Activated CD8-positive, alpha-beta memory T cell treated with anti-CD3 and anti-CD28 coated beads, Interleukin-2, amount 10 ng/mL, durations not matched to agents 7 days and 5 days (primary cell): ENCODE measurements at places on chromosomes 3 and 15.

- DNase-seq: no peak
These were observed 11.0 kb downstream of the NDUFB5 start for GRCh38 chr3:179615458-179616173.

DNA sequence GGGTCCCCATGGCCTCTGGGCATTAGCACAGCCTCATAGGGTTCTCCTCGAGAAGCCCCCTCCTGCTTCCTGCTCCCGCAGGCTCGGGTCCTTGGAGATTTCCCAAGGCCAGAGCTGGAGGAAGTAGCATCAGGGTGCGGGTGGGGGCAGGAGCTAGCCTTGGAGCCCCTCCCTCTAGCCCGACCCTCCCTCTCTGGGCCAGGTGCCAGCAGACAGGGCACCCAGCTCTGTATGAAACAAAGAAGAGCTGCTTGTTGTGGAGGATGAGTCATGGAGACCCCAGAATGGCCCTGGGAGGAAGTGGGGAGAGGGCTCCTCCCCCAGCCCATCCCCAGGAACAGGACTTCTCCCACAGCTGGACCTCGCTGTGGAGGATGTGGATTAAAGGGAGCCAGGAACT is 29.2 kb downstream of the EPHB3 start:
- DNase-seq: no peak

DNA sequence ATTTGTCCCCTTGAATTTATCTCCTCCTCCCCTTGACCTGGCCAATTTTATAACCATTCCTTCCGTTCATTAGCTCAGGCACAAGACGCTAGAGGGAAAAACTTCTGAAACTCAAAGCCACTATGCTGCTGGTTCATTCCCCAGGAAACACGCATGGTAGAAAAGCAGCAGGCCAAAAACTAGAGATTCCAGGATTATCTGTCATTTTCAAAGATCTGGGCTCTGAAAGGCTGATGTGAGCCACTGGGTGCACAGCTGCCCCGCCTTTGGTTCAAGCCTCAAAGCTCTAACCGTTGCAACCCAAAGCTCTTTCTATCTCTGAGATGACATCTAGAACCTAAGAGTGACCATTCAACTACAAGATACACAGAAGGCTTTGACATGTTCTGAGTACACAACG is 6.1 kb downstream of the ANP32A start:
- no peak for DNase-seq

- no peak for DNase-seq
These were observed 3.9 kb downstream of the LXN start for GRCh38 chr3:158668506-158668905.

DNA sequence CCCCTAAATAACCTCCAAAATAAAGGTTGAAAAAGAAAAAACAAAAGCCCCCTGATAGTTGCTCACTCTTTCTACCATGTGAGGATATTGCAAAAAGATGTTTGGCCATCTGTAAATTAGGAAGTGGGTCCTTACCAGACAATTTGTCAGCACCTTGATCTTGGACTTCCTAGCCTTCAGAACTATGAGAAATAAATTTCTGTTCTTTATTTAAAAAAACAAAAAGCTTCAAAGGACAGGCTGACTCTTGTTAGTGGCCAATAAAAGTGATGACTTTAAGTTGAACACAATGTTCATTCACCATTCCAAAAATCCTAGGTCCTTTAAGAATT is 103.5 kb downstream of the CBLB start:
- no peak for DNase-seq

- no peak for DNase-seq
These were observed 225.6 kb upstream of the ATP11B start for GRCh38 chr3:182567700-182568099.
